HS-27A (cell line): ENCODE measurements at places on chromosomes 7 and 10.
A peak's percentile ranks its signal among the peaks of the same experiment; 100 is the strongest.

DNA sequence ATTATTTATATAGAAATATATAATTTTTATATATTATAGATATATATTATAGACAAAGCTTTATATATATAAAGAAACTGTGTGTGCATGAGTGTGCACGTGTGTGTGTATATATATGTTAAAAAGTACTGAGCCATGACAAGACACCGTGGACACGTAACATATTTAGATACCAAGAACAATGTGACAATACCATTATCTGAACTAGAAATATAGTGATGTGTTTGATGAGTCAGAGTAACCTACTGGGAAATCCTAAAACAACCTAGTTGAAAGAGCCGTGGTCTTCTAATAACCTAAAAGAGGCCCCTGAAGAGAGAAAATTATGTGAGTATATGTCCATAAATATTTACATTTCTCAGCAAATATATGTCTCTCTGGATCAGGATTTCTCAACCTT, 50.7 kb upstream of the ITGB8 start:
- DNase-seq: no peak

DNA sequence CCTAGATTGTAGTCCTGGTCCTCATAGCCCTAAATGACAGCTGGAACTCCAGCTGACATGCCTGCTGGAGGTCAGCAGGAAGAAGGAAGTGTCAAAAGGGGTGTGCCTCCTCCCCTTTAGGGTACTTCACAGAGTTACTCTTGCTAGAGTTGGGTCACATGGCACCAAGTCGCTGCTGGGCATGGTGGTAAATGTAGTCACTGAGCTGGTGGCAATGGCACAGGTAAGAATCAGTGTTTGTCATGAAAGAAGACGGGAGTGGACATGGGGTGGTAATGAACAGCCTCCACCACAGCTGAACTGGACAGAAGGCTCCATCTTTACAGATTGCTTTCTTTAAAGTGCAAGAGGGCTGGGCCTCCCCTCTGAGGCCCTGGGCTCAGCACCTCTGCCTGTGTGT, 122.3 kb downstream of the ACTR3B start:
- DNase-seq: no peak

- no peak for DNase-seq
These were observed 196.8 kb downstream of the RNLS start for GRCh38 chr10:88386204-88386788.

DNA sequence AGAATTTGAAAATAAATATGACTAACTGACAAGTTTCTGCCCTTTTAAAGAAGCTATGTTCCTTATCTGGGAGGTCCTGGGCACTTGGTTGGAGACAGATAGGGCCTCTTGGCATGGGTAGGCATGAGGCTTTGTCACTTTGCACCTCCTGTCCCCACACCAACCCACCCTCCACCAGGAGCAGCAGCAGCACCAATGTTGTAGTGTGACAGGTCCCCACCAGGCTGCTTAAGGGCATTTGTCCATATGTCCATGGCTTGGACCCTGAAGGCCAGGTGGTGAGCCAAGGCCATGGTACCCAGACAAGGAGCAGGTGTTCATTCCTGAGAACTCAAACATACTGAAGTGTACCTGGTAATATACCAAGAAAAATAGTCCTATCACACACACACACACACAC, 629.1 kb downstream of the ACTR3B start:
- DNase-seq: no peak

DNA sequence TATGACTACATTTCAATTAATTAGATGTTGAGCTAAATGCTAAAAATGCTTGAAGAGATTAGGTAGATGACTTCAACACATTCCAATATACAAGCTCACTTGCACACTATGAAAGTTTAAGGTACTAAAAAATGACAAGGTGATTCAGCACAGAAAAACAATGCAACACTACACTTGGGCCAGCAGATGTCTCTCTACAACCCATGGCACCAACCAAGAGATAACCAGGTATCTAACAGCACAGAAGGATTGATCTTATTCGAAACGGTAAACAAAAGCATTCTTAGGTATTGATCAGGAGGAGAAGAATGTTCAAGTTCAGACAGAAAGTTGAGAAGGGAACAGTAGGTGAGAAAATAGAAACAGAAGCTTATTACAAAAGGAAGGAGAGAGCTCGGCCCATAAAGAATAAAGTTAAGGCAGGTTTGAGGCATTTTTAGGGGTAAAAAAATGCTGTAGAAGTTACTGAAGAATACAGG, 248.2 kb upstream of the KLF14 start:
- DNase-seq: no peak

DNA sequence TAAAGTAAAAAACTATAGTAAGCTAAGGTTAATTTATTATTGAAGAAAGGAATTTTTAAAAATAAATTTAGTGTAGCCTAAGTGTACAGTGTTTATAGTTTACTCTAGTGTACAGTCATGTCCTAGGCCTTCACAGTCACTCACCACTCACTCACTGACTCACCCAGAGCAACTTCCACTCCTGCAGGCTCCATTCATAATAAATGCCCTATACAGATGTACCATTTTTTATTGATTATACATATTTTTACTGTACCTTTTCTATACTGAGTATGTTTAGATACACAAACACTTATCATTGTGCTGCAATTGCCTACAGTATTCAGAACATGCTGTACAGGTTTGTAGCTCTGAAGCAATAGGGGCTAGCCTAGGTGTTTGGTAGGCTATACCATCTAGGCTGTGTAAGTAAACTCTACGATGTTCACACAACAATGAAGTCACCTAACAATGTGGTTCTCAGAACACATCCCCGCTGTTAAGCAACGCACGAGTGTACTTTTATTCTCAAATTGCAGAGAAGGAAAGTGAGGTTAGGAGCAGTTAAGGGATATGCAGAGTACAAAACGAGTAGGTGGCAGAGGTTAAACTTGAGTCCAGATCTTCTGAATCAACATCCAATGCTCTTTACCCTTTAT, 38.9 kb upstream of the PLCE1 start:
- DNase-seq: peak; percentile 26

GRCh38 chr7:120021085-120021484, 251.9 kb upstream of the KCND2 start:
- peak; percentile 15 for DNase-seq

- DNase-seq: no peak
These were observed 90.1 kb downstream of the GRM3 start for GRCh38 chr7:86733783-86734182.

- no peak for DNase-seq
These were observed 23.8 kb upstream of the AHR start for GRCh38 chr7:17274551-17275245.

GRCh38 chr7:88758381-88759229, 895 bp upstream of the ZNF804B start:
- no peak for DNase-seq

GRCh38 chr7:131369354-131369753, 41.7 kb downstream of the MKLN1 start:
- no peak for DNase-seq

DNA sequence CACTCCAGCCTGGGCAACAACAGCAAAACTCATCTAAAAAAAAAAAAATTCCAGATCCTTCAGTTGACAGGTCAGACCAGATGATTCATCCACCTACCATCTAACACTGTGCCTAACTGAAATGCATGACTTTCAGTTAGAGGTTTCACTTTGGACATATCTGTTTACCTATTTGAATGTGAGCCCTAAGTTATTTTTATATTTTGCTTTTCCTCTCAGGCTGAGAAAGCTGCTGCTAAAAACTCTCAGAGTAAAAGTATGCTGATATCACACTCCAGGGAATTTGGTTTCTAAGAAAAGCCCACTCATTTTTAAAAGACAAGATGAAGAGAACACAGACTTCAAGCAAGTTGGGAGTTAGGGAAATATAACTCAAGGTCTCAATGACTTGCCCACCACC, 126.0 kb downstream of the SGMS1 start:
- no peak for DNase-seq

- DNase-seq: no peak
These were observed 105.9 kb upstream of the ANLN start for GRCh38 chr7:36283711-36284130.

- no peak for DNase-seq
These were observed 45.1 kb upstream of the WDR11 start for GRCh38 chr10:120806081-120806480.

DNA sequence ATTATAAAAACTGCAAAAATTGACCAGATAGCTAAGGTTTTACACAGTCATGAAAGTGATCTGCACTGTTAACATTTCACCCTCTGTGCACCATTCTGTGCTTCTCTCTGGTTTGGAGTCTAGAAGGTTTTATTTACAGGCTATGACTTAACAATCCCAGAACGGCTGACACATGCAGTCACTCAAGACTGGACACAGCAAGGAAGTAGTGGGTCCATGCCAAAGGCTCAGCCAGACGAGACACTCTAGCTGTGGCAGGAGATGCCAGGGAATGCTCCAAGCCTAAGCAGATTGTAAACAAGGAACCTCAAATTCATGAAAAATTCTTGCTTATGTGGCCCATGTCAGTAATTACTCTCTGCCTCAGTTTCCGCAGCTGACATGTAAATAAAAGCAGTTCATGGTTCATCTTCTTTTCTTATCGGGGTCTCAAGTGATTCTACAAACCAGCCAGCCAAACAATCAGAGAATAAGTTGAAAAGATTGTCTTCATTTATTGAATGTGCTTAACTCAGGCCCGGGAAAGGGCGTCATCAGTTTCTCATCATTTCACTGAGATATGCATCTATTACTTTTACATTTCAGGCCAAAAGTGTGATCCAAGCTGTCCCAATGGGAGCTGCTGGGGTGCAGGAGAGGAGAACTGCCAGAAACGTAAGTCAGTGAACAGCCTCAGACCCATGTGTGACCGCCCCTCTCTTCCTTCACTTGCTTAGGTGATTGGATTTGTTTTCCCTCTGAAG, 132.1 kb downstream of the EGFR start:
- no peak for DNase-seq

GRCh38 chr7:4631380-4632179, 50.5 kb upstream of the FOXK1 start:
- DNase-seq: peak; percentile 51

DNA sequence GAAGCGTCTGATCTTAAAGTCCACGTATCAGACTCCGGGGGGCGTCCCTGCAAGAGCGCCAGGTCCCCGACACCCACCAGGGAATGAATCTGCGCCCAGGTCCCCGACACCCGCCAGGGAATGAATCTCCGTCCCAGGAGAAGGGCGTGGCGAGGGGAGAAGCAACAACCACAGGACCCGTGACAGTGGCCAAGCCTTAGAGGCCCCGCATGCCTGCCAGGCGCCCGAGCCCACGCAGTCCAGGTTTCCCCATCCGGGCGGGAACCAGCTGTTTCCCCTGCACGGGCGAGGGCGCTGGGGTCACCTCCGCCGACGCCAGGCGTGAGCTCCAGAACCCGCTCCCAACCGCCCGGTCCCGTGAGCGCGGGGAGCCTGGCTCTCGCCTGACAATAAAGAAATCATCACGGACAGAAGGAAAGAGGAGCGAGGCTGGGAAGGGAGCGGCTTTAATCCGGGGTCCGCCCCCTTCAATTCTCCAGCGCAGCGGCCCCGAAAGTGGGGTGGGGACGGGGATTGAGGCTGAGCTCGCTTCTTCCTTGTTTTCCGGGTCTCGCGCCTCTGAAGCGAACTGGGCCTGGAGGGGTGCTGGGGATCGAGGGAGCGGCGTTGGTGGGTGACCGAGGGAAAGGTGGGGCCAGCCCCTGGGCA, 29.0 kb upstream of the BMS1 start:
- no peak for DNase-seq

DNA sequence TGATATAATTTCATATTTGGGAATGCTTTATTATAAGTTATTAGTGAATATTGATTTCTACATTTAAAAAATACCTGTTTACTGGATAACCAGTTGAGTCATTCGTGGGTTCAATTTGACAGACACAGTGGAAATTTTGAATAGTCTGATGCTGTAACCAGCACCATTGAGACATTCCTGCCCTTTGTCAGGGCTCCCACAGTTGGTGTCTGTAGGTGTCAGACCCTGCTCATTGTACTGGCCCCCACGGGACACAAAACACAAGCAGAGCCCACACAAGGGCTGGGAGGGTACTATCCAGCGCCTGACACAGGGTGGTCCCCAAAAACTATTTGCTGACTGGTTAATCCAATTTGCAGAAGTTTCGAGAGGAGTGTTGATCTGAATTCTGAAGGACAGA, 35.9 kb downstream of the EEPD1 start:
- DNase-seq: no peak

DNA sequence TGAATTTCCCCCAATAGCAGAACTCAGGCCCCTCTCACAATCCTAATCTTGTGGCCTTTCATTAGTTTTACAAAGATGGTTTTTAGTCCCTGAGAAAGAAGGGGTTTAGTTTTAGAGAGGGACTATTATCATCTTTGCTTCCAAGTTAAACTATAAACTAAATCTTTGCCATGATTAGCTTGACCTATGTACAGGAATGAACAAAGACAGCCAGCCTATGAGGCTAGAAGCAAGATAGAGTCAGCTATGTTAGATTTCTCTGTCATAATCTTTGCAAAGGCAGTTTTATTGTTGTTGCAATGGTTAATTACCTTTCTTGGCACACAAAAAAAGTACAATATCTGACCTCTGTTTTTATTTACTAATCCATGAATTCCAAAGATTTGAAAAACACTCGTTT, 19.1 kb downstream of the RNF133 start:
- DNase-seq: no peak

DNA sequence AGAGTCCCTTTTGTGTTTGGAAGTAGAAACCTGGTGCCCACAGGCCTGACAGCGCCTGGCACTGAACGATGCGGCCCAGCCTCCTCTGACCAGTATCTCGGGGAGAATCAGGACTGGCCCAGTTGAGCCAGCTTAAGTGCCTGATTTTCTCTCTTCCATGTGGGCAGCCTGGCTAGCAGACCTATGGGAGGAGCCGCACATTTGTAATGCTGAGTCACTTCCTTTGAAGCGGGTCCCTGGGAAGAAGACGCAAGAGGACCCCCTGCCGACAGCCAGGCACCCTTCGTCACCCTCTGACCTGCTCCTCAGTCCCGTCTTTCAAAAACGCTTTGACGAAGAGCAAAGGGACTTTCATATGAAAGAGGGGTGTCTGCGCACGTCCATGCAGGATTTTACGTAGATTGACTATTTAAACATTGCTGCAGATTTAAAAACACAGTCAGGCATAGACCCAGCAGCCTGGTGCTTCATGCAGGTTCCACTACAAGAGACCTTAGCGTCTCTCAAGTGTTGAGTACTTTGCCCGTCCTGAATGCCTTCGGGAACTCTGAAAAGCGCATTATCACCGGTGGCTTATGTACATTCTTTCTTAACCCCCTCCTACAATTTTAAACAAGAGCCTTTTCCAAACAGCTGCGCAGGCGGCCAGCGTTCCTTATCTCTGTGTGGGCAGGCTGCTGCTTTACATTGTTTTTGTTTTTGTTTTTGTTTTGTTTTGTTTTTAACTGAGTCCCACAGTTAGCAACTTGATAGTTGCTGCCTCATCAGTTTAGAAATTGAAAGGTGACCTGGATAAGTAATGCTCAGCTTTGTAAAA, 36.5 kb upstream of the AP5Z1 start:
- DNase-seq: no peak

GRCh38 chr7:157267516-157267915, 69.3 kb upstream of the DNAJB6 start:
- no peak for DNase-seq

DNA sequence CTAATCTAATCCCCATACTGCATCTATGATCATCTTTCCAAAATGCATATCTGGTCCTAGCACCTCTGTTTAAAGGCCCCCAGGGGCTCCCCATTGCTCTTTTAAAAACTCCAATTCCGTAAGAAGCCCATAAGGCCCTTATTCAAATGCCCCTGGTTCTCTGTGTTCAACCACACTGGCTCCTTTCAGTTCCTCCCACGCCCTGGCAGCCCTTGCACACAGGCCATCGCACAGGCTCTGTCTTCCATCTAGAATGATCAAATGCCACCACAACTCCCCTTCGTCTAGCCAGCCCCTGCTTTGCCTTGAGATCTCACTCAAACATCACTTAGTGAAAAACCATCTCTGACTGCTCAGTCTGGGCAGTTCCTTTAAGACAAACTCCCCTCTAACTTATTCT, 112.9 kb upstream of the LYZL2 start:
- DNase-seq: no peak
